ENCODE measurements at places on chromosomes 7 and 10.
A peak's percentile ranks its signal among the peaks of the same experiment; 100 is the strongest.

GRCh38 chr7:37993060-37993501 is 72.6 kb downstream of the EPDR1 start:
- no peak for DNase-seq

DNA sequence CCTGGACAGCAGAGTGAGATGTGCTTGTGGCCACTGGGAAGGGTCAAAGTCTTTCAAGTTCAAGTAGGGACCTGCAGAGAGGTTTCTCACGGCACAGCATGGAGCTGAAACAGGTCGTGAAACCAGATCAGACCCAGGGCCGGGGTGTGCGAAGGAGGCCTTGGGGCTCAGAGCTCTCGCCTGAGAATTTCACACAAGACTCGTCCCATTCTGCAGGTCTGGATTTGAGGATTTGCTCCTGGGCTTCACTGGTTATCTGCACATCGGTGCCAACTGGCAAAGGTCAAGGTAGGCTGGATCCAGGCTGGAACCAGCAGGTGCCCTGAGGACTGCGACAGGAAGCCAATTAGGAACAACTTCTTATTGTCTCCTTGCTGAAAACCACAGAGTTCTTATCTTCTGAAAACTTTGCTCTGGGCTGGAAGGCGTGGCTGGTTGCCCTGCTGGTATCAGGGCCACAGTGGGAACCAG is 24.0 kb upstream of the GTF2I start:
- DNase-seq, result no peak

GRCh38 chr7:155808549-155809331 is 3.5 kb downstream of the SHH start:
- no peak for DNase-seq

DNA sequence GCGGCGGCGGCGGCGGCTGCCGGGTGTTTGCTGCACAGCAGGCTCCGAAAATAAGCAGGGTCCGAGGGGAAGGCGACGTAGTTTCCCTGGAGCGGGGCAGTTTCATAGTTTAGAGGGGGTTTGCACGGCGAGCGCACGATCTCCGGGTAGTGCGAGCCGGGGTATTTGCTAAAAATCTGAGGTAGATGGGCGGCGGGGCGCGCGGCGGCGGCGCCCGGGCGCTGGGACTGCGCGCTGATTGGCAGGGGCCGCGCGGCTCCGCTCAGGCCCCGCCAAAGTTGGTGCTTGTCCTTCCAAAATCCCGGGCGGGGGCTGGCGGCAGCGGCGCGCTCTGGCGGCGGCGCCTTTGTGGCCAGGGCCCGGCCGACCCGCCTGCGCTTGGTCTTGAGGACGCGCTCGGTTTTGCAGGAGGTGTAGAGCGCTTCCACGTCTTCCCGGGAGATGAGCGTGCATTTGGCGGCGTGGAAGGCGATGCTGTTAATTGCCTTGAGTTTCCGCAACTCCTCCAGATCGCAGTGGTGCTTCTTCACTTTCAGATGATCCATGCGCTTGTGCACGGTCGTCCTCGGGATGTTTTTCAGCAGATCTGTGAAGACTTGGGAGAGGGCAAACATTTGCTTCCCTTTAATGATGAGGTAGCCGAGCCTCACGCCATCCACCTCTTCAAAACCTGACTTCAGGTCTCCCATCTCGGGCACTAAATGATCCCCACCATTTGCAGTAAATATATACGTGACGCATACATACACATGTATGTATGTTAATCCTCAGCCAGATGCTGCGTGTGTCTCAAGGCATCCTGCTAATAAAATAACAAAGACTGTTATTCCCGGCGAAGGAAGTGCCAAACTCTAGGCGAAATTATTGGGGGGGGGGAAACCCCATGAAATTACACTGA is 8.1 kb downstream of the SKIDA1 start:
- DNase-seq, result peak; percentile 83

Measured in adipocyte (in vitro differentiated cells).